ENCODE measurements at places on chromosomes 11 and 22. TPM values are rescaled to one million over a fixed set of nuclear protein-coding genes. Genes with fewer than 3 reads are reported as not detected.

The CSNK1E gene
- total RNA-seq = 141 TPM

The LRP4 gene
- total RNA-seq = 2.2 TPM

The IGLL1 gene
- total RNA-seq = not detected

The CABP4 gene
- total RNA-seq = 1.0 TPM

The APOA4 gene
- not detected for total RNA-seq

The NLRP14 gene
- not detected for total RNA-seq

The ZNF215 gene
- 0.70 TPM for total RNA-seq

The CRYBA4 gene
- total RNA-seq = not detected

The MS4A12 gene
- total RNA-seq = not detected

The OR5P2 gene
- not detected for total RNA-seq

The TNNT3 gene
- not detected for total RNA-seq

The PATE4 gene
- total RNA-seq = not detected

The TRIM22 gene
- total RNA-seq = 133 TPM

The SH3BP1 gene
- total RNA-seq = 2.7 TPM

The HBB gene
- total RNA-seq = not detected

The IGF2 gene
- total RNA-seq = 11.2 TPM

The GGT5 gene
- total RNA-seq = 27.8 TPM

The RAG2 gene
- not detected for total RNA-seq

The MS4A8 gene
- not detected for total RNA-seq

The VSIG10L2 gene
- total RNA-seq = not detected

The TMEM191B gene
- total RNA-seq = 1.9 TPM

The TTC38 gene
- 34.9 TPM for total RNA-seq

The IFITM10 gene
- 0.33 TPM for total RNA-seq

The SLC5A1 gene
- total RNA-seq = not detected
